Hindlimb muscle (tissue), 1 donor: ENCODE measurements at places on chromosomes 5 and 9.

- no peak for DNase-seq
Measured at GRCh38 chr5:67240846-67241245, 44.2 kb upstream of the CD180 start.

GRCh38 chr9:33263131-33264002 is 1.1 kb downstream of the BAG1 start:
- peak; percentile 18 for DNase-seq

DNA sequence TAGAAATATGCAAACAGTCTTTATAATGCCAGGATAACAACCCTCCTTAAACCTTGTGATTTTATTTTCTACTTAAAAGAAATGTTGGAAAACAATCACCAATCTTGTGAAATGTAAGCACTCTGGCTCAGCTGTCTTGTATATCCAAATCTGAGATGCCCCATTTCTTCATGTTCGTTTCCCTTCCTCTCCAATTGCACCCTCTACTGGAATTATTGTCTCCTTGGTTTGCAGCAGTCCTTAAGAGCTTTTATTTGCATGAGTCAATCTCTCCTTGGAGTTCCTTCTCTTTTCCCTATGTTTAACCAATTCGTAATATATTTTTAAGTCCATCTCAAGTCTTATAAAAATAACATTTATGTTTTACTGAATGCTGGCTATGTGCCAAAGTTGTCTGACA is 362.0 kb upstream of the CDH10 start:
- DNase-seq, result peak; percentile 3

DNA sequence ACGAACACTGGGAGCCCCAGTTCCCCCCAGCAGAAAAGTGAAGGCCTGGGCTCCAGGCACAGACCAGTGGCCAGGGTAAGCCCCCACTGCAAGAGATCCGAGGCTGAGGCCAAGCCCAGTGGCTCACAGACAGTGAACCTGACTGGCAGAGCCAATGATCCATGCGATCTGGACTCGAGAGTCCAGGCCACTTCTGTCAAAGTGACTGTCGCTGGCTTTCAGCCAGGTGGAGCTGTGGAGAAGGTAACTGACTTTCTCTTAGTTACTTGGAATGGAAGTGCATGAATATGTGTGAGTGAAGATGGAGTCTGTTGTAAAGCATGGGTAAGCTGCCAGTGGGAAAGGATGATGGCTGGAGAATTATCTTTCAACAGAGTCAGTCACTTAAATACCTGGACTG is 99.7 kb downstream of the GOLPH3 start:
- no peak for DNase-seq

GRCh38 chr5:179258922-179259730 is 86.1 kb downstream of the ADAMTS2 start:
- DNase-seq, result no peak

DNA sequence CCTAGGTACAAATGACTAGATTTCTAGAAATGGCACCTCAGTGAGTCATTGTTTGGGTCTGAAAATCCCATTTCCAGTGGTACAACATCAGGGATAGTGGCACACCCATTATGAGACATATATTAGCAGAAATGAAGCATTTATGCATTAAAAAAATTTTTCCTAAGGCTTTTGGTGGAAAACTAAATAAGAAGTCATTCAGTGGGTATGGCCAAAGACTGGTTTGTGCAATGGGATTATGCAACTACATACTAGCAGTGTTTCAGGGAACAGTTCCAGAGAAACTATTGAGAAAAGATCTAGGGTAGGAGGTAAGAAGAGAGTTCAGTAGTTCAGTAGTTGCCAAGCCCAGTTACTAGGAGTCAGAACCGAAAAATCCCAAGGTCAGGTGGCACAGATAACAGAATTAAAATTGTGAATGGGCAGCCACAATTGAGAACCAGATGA is 106.5 kb upstream of the HAPLN1 start:
- no peak for DNase-seq

DNA sequence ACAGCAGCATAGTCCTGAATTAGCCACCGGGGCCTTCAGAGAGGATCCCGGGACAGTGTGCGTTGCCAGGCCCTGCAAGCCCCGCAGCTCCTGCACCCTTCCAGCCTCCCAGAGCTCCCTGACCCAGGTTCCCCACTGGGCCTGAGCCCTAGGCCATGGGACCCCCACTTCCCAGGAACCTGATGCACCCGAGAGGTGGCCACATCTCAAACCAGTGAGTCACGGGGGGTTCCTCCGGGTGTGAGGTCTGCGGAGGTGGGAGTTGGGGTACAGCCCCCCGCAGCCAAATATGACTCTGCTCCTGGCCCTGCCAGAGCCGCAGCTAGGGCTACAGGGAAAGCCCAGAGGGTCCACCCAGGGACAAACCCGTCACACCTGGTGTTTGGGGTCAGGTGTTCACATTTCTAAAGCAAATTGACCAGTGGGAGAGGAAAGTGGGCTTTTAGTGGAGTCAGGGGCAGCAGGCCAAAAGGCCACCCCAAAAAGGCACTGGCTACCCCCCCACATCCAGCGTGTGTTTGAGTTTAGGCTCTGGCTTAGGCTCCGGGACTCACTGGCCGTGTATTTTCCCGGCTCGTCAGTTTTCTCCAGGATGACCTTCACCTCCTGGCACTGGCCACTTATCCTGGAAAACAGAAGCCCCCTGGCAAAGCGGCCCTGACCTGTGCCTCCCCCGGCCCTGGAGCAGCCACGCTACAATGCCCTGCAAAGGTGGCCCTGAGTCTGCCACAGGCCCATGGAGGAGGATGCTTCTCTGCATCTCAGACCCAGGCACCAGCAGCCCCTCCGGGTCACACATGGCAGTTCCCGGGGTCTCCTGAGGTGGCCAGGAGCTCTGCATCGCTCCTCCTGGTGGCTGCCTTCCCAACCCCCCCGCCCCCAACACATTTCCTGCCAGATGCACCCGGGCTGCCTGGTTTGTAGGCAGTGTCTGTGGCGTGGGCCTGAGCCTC is 17.4 kb upstream of the OBP2B start:
- no peak for DNase-seq

- no peak for DNase-seq
Measured at GRCh38 chr5:141623186-141623585, 4.4 kb upstream of the DIAPH1 start.

DNA sequence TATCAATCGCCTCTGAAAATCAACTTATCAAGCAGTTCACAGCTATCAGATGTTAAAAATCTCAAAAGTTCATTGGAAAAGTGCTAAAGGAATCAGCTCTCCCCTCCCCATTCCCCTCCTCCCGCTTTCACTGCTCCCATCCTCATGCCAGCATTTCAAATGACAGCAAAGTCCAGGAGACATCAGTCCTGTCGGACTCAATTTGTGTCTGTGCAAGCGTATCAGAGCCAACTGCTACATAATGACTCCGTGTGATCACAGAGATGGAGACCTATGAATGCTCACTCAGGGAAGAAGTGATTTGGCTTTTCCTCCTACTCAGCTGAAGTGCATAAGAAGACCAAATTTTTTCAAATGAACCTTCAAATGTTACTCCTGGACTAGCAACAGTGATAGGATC is 937.2 kb upstream of the DMAC1 start:
- no peak for DNase-seq

- no peak for DNase-seq
Measured at GRCh38 chr5:120368923-120369715, 95.0 kb upstream of the PRR16 start.

GRCh38 chr5:141758310-141758998 is 76.4 kb upstream of the ARAP3 start:
- DNase-seq, result no peak

GRCh38 chr5:88727705-88728313 is 155.2 kb downstream of the MEF2C start:
- DNase-seq, result no peak

- DNase-seq, result no peak
Measured at GRCh38 chr9:135447126-135447525, 32.5 kb upstream of the PPP1R26 start.

GRCh38 chr5:181028032-181028819 is 11.8 kb upstream of the BTNL9 start:
- DNase-seq, result no peak

DNA sequence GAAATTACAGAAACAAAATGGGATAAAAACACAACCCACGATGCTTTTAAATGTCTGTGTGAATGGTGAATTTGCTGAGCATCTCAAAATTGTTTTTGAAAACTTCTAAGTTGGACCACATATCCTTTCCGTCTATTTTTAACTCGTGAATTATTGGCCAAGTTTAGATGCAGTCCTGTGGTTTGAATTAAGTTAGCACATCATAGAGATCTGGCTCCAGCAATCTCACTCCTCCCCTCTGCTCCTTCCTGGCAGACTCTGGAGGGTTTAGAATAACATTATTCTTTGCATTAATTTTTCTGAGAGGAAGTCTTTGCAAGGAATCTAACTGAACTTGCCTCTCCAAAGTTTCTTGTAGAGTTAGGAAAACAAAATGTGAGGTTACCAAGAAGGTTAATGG is 14.5 kb upstream of the ANKRD55 start:
- DNase-seq, result peak; percentile 51

- DNase-seq, result no peak
Measured at GRCh38 chr9:109717342-109717741, 62.7 kb upstream of the PALM2AKAP2 start.

GRCh38 chr9:36451949-36452348 is 51.9 kb upstream of the RNF38 start:
- no peak for DNase-seq

- DNase-seq, result no peak
Measured at GRCh38 chr9:31500422-31500821, 884.0 kb upstream of the ACO1 start.

DNA sequence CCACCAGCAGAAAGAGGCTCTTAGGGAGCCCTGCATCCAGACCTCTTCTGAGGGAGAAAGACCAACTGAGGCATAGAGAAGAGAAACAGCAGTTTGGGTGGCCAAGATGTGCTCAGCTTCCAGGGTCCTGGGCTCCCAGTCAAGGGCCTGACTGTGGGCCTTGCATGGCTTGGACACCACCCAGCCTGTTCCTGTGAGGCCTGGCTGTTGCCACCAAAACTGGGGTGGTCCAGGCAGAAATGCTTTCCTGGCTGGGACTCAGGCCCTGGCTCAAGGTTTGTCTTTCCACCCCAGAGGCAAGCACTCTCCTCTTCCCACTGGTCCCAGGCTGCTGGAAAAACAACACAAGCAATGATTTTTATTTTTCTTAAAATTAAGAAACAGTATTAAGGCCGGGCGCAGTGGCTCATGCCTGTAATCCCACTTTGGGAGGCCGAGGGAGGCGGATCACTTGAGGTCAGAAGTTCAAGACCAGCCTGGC is 13.3 kb downstream of the MYOZ3 start:
- peak; percentile 86 for DNase-seq

DNA sequence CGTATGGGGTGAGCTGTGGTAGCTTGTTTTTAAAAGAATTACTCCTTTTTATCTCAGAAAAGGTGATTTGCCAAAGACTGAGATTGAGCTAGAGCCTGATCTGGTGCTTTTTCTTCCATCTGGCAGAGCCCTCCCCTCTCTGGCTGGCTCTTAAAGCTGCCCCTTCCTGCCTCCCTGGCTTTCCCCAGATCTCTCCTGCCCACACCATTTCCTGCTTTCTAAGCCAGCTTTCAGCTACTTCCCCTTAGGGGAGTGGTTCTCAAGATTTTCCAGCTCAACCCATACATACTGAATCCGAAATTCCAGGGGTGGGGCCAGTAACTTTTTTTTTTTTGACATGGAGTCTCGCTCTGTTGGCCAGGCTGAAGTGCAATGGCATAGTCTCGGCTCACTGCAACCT is 4.8 kb upstream of the ACOT12 start:
- no peak for DNase-seq

DNA sequence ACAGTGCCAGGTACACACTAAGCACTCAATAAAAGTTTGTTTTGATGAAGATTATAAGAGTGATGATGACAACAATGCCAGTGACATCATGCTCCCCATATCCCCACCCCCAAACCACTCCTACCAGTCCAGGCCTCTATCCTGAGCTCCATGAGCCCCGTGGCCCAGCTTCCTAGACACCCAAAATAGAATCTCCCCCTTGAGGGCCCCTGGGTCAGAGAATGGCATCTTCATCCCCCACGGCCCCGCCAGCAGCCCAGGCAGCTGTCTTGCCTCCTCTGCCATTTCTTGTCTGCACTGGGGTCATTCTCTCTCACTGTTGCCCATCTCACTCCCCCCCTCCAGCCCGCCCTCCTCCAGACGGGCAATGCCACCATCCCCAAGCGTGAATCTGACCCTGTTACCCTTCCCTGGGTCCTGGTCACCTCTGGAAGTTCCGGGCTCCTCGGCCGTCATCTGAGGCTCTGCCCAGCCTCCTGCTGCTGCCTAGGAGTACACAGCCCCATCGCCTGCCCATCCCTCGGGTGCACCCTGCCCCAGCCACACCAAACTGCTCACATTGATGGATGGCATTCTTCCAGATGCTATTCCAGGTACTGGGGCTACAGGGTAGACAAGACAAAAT is 76.8 kb upstream of the LMX1B start:
- DNase-seq, result no peak

DNA sequence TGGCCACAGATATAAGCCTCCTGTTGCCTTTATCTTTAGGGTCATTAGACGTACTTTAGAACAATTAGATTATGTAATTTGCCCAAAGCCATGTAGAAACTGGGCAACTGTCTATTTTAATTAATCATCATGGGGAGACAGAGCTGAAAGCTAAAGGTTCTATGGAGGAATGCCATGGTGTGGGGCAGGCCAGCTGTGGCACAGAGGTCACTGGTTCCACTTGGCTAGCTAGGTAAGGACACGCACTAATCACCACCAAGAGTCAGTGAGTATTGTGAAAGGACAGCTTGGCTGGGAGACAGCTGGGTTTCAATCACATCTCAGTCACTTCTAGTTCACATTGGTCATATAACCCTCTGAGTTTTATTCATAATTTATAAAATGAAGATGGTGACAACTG is 81.7 kb downstream of the HMHB1 start:
- no peak for DNase-seq

DNA sequence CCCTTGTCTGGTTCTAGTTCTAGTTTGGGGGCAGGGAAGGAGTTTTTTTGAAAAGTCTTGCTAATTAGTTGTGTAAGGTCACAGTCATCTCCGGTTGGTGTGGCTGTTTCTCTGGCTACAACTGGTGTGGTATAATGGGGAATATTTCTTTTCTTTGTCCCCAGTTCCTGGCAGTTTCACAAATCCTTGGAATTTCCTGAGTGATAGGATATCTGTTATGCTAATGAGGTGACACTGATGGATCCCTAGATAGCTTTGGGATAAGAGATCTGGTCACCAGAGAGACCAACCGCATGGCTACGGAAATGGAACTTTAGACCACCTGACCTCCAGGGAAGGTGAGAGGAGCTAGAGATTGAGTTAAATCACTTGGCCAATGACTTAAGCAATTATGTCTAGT is 494.6 kb downstream of the ARHGEF28 start:
- DNase-seq, result no peak

- DNase-seq, result no peak
Measured at GRCh38 chr9:91032121-91032531, 230.5 kb downstream of the SYK start.

DNA sequence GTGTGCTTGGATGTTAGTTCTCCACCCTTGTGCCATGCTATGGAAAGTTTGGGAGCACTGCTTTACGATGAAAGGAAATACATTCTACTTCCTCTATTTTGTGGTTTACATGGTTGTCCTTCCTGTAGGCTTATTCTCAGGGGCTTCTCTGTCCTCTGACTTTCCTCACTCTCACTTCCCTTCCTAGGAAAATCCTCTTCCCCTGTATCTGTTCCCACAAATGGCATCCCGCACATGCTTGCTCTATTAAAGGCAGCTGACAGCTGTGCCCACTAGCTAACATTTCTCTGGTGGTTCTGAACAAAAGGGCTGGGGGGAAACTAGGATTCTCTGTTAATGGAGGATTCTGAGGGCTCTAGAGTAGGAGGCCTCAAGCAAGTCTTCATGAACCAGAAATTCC is 52.4 kb downstream of the FAM170A start:
- DNase-seq, result peak; percentile 11

- DNase-seq, result no peak
Measured at GRCh38 chr9:76049341-76049740, 158.9 kb downstream of the PCSK5 start.
